ENCODE measurements at places on chromosomes 3 and 15.

DNA sequence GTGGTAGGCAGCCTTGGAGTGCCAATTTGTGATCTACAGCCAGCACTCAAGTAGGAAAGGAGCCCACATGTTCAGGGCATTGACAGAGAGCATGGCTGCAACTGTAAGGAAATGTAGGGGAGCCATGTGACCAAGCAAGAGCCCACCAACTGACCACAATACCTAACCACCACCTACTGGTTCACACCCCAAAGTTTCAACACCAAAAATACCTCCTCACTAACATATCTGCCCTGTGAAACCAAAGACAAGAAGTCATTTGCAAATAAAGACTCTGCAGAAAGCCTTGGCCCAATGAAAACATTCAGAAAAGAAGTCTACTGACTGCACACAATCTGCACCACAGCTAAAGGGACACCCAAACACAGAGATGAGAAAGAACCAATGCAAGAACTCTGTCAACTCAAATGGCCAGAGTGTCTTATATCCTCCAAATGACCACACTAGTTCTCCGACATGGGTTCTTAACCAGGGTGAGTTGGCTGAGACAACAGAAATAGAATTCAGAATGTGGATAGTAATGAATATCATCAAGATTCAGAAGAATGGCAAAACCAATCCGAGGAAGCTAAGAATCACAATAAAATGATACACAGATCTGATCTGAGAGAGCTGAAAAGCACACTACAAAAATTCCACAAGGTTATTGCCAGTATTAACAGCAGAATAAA, 40.6 kb downstream of the SLC9C1 start:
- DNase-seq = no peak

DNA sequence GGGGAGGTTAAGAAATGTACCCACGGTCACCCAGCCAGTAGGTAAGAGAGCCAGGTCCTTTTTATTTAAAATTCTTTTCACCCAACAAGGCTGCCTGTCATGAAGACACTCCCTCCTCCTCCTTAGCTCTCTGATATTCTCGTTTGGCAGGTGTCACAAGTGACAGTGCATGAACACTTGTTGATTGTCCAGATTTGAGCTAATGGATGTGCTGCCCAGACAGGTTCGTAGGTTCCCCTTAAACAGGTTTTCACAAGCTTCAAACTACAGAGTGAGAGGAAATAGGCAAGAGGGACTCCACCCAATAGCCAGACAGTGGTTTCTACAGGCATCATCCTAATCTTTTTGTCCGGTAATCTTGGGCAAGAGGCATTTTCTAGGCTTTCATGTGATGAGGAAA, 32.2 kb downstream of the ATP13A4 start:
- DNase-seq = no peak

- no peak for DNase-seq
Observed at GRCh38 chr15:87871258-87871681, 385.3 kb downstream of the NTRK3 start.

DNA sequence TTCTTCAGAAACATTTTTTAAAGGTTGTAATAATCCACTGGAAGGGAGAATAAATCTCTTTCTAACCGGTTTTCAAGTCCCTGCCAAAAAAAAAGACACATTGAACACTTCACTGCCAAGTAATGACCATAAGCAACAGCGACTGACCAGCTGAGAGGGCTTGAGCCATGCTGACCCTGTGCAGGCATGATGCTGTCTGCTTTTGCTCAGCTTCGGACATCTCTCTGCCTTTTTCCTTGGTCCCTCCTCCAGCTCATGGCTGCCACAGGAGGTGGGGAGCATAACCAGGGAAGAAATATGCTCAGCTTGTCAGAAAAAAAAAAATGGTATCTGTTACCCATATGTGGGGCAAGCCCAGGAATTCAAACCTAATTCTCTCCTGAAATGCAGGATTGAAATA, 1.5 kb downstream of the IGSF10 start:
- no peak for DNase-seq

DNA sequence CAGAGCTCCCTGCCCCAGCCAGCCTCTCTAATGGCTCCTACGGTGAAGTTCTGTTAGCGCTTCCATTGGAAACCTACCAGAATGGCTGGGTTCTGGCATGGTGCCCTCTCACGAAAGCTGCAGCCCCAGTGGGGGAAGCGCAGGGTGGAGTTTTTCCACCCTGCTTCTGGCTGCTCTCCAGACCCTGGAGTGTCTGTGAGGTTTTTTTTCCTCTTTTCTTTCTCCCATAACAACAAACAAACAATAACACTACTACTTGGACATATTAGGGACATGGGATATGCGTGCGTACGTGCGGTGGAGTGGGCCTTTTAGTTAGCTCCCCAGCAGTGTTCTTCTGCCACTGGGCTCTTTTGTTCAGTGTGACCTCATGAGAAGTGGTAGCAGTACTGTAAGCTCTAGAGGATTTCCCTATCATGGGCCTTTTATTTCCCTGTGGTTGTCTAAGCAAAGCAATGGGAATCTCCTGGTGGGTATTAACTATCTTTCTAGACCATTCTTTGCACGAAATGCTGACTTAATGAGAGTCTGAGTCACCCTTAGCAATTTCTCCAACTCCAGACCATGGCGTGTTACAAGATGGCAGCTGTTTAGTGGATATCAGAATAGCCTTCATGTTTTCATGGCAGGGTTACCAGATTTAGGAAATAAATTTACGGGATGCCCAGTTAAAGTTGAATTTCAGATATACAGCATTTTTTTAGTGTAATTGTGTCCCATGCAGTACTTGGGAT, 161.9 kb downstream of the FNDC3B start:
- no peak for DNase-seq

- DNase-seq = no peak
Observed at GRCh38 chr15:72156928-72157327, 38.7 kb downstream of the SENP8 start.

GRCh38 chr3:169342652-169343505, 320.6 kb downstream of the MECOM start:
- no peak for DNase-seq

DNA sequence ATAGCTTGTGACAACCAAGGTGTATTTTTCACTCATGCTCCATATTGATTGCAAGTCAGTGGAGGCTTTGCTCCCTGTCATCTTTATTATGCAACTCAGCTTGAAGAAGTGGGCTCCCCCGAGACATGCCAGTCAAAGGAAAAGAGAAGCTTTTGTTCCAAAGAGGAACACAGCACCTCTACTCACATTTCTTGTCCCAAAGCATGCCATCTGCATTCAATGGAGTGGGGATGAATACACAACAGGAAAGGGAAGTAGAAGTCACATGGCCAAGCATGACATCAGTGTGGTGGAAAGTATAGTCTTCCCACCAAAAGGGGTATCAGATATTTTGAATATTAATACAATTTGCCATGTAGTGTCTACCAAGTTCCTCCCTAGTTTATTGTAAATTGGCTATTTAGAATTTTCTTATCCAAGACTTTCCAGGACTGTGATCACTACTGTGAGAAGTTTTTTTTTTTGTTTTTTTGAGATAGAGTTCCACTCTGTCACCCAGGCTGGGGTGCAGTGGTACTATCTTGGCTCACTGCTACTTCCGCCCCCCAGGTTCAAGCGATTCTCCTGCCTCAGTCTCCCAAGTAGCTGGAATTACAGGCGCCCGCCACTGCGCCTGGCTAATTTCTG, 114.5 kb downstream of the GMPS start:
- no peak for DNase-seq

GRCh38 chr3:124887177-124887931, at the start of gene ITGB5:
Gene ITGB5, minus strand, starts transcription at chr3:124887365. Its CDS starts 365 bp downstream, at chr3:124887000.
- DNase-seq = peak; percentile 95

GRCh38 chr3:193890016-193890897, 245.7 kb upstream of the HES1 start:
- DNase-seq = no peak

- DNase-seq = no peak
Observed at GRCh38 chr3:172931746-172932285, 181.3 kb downstream of the ECT2 start.

- no peak for DNase-seq
Observed at GRCh38 chr3:113242096-113242581, 30.8 kb downstream of the BOC start.

DNA sequence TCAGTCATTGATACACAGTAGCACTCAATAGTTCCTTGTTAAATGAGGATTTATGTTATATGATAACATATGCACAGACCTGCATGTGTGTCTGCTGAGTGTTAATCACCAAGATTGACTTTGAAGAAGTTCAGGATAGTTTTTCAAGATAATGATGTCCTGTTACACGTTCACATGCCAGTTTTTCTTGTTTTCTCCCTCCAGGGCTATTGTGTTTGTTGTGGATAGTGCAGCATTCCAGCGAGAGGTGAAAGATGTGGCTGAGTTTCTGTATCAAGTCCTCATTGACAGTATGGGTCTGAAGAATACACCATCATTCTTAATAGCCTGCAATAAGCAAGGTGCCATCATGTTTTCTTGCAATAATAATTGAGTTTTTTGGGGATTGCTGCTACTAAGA, 9.8 kb downstream of the SRPRB start:
- DNase-seq = no peak

GRCh38 chr15:36761132-36761847, 181.9 kb downstream of the CDIN1 start:
- DNase-seq = no peak

DNA sequence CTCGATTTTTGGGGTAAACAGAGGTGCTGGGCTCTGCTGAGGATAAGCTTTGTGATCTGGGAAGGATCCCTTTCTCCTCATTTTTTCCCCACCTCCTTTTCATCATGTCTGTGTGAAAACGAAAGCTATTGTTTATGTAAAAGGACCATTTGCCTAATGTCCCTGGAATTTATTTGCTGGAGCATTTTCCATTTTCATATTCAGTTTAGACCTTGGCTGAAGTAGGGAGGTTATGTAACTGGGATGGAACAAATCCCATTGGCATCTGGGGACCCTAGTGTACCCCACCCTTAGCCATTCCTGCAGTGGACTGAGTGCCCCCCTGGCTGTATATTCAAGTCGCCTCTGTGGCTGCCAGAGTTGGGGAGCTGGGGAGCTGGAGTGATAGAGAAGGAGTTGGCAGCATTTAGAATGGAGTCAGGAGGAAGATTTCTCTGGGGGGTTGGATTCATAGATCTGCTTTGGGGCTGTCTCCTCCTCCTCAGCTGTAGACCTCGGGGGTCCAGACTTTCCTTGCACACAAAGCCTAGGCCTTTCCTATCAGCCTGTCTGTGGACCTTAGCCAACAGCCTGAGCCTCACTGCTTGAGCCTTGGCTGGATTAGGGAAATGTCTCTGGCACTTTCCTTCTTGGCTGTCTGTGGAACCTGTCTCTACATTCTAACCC, 270.4 kb upstream of the CTDSPL start:
- no peak for DNase-seq

GRCh38 chr15:49424954-49425353, 1.9 kb downstream of the FGF7 start:
- no peak for DNase-seq

DNA sequence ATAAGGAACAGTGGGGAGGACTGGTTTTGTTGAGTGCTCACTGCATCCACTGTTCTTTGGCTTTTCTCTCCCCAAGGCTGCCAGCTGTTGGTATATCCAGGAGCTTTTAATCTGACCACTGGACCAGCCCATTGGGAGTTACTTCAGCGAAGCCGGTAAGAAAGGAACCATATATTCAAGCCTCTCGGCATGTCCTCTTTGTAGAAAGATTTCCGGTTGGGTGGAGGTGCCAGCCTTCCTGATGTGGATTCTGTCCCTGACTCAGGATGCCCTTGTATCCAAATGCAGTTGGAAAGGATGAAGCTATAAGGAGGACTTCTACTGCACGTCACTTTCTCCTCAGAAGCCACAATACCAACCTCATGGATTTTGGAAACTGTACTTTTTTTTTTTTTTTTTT, 14.2 kb downstream of the NIT2 start:
- no peak for DNase-seq

DNA sequence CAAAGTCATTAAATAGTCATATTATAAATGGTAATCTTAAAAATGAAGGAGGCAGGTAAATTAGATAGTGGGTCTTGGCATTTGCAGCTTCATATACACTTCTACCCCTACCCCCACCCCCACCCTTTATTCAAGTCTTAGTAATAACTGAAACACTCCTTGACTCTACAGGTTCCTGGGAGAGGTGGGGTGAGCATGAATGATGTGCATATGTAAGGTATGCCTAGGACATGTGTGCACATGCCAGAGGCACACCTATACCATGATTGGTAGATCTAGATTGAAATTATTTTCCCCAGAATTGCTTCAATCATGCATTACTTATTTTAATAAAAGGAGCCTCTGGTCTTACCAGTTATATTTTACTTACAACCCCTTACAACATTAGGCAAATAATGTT, 40.1 kb upstream of the PDCD6IP start:
- no peak for DNase-seq

- no peak for DNase-seq
Observed at GRCh38 chr15:29885183-29885582, 62.9 kb upstream of the TJP1 start.

- DNase-seq = no peak
Observed at GRCh38 chr15:45589256-45589655, 2.1 kb downstream of the BLOC1S6 start.

- no peak for DNase-seq
Observed at GRCh38 chr3:98584547-98584946, 8.9 kb downstream of the CPOX start.

- DNase-seq = no peak
Observed at GRCh38 chr15:39781967-39782302, 706 bp downstream of the FSIP1 start.

DNA sequence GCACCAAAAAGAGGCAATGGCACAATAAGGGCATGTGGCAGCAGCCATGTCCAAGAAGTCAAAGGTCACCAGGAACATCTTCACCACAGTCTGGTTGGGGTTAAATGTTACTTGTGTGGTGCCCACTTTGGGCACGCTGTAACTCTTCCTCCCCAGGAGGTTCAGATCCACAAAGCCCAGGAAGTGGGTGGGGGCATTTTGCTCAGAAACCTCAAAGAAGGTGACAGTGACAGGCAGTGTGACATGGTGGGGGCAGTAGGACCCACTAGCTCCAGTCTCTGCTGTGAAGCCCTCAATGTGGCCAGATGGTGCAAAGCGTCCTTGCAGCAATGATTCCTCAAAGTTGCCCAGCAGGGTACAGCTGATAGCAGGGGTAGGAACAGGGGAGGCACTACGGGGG, 5.8 kb downstream of the ZNF80 start:
- no peak for DNase-seq

DNA sequence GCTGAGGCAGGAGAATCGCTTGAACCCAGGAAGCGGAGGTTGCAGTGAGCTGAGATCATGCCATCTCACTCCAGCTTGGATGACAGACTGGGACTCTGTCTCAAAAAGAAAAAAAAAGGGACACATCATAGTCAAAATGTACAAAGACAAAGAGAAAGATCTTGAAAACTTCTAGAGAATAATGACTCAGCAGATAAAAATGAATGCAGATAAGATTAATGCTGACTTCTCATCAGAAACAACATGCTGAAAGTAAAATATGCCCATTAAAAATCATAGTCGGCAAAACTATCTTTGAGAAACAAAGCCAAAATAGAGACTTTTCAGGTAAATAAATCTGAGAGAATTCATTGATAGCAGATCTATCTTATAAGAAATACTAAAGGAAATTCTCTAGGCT, 271.1 kb upstream of the GPR149 start:
- no peak for DNase-seq

- DNase-seq = no peak
Observed at GRCh38 chr3:195182470-195182795, 88.5 kb downstream of the XXYLT1 start.

- no peak for DNase-seq
Observed at GRCh38 chr3:188360364-188360881, 206.5 kb downstream of the LPP start.

Data from chondrocyte (in vitro differentiated cells).